ENCODE measurements at places on chromosomes 6 and 20.

GRCh38 chr6:36109092-36109491, 21.2 kb upstream of the MAPK13 start:
- DNase-seq: no peak

DNA sequence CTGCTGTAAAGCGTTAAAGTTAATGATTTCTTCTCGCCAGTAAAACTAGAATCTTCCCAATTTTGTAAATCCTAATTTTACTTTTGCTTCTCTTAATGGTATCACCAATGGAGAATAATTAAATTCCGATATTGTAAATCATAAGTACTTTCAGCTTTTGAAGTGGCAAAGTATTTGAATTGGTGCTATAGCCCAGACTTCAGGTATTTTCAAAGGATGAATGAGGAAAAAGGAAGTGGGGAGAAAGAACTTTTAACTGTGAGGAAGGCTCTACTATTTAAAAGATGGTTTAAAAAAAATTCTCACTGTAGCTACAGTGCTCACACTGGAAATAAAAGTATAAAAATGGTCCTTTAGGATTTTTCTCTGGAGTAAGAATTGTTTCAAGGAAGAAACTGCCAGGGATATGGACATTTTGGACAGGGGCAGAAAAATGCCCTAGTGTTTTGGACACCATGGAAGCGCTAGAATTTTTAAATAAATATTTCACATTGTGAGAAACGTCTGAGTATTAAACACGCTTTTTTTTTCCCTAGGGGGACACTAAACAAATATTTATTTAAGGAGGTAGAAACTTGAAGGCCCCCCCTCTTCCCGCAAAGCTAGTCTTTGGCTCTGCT, 1.3 kb upstream of the TAB2 start:
- no peak for DNase-seq

DNA sequence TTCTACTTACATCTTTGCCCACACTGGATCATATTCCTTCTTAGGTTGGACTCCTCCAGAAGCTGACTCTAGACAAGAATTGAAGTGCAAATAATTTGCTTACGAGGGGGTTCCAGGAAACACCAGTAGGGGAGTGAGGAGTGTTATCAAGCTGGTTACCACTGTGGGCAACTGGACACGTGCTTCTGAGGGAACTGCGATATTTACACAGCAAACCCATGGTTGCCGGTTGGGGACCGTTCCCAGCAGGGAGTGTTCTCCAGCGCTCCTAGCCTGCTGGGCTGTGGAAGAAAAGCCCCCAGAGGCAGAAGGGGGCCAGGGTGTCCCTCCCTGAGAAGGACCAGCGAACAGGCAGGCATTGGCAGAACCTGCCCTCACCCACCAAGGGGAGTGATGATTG, 21.7 kb downstream of the MDFI start:
- no peak for DNase-seq

DNA sequence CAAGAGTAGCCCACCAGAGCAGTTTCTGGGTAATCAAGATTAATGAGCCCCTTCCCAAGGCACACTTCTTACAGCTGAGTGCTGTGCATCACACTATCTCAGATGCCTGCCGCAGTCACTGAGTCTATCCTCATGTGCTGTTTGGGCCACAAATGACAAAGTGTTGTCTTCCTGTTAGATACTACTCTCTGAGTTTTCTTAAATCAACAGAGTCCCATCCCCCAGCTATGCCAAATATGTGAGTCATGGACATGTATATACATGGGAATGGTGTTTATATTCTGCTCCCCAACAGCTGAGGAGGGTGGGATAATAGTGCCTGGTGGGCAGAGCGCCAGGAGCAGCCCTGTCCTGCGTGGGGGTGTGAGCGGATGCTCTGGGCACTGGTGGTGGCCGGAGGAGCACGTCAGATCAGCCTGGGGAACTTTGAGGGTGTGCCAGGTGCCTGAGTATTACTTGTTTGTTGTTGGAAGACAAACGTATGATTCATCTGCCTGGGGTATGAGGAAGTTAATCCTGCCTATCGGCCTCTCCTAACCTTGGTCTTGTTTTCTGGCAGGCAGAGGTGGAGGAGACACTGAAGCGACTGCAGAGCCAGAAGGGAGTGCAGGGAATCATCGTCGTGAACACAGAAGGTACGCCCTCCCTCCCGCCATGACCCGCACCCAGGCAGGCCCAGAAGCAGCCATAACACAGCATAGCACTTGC, 9.6 kb downstream of the DYNLRB1 start:
- peak; percentile 91 for DNase-seq

DNA sequence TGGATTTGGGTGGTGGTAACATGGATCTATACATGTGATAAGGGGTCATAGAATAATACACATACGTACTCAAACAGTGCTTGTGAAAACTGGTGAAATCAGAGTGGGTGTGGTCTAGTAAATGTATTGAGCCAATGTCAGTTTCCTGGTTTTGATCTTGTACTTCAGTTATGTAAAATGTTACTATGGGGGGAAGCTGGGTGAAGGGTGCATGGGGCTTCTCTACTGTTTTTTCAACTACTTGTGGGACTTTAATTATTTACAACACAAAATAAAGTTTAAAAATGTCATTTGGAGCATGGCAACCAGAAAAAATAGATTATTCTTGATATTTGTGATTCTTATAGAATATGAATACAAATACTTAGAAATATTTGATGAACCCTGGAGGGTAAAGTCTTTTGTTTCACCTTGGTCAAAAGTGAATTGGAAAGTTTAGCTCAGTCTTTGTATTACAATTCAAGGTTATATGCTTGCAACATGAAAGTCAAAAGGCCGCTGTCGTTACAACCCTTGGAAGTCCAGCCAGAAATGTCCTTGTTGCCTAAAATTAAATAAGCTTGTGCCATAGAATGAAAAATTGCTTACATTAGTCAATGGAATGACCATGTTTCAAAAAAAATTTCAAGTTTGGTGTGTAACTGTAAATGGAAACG, 74.1 kb downstream of the TXNDC5 start:
- DNase-seq: no peak

GRCh38 chr6:159079367-159079766, 34.6 kb upstream of the TAGAP start:
- DNase-seq: no peak

GRCh38 chr20:50284811-50285375, 94.3 kb downstream of the CEBPB start:
- no peak for DNase-seq

DNA sequence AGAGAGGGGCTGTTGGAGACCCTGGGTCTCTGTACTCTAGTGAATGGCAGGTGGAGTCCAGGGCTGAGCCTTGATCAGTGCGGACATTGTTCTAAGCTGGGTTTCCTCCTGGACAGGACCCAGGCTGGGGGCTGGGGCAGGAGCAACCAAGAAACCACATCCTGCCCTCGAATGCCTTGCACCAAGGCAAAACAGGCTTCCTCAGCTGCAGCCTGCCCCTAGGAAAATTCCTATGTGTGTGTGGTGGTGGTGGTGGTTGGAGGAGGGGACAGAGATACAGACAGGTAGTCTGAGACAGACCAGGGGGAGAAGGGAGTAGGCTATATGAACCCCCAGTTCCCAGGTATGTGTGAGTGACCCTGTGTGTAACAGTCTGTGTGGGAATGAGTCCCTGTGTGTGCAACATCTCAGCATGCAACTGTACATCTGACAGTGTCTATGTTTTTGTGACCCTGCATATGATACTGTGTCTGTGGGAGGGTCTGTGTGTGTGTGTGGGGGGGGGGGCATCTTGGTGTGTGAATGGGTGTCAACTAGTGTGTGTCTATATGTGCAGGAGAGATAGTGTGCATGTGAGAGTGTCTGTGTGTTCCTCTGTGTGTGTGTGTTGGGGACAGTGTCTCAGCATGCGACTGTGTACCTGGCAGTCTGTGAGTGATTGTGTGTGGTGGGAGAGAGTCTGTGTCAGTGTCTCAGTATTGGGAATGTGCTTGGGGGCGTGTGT, 3.0 kb downstream of the GLP1R start:
- no peak for DNase-seq

DNA sequence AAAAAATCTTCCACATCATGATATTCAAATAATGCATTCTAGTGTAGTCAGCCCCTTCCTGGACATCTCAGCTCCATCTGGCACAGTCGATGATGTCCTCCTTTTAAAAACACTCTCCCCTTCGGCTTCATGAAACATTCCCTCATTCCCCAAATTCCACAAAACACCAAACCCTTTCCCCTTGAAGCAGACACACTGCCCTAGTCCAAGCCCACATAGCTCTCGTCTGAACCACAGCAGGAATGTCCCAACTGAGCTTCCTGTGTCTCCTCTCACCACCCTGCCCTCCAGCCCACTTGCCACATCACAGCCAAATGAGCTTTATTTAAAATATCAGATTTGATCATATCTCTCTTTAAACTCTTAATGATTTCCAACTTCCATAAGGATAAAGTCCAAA, 106.4 kb upstream of the CARMIL1 start:
- no peak for DNase-seq

DNA sequence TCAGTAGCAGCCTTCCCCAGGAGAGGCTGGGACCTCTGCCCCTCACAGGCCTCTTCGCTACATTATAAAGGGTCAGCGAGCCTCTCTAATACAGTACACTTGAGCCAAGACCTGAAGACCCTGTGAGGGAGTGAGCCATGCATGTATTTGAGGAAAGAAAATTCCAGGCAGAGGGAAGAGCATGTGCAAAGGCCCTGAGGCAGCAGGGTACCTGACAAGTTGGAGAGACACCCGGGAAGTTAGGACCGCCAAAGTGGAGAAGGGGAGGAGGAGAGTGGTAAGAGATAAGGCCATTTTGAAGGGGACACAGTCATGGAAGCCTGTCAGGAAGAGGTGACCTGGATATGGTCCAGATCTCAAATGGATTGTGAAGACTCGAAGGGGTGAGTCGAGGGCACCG, 219.3 kb upstream of the RNF24 start:
- DNase-seq: no peak

- peak; percentile 77 for DNase-seq
These were observed 45.6 kb downstream of the LRRN4 start for GRCh38 chr20:6008254-6008653.

- no peak for DNase-seq
These were observed 602.5 kb downstream of the PHF3 start for GRCh38 chr6:64238071-64238470.

DNA sequence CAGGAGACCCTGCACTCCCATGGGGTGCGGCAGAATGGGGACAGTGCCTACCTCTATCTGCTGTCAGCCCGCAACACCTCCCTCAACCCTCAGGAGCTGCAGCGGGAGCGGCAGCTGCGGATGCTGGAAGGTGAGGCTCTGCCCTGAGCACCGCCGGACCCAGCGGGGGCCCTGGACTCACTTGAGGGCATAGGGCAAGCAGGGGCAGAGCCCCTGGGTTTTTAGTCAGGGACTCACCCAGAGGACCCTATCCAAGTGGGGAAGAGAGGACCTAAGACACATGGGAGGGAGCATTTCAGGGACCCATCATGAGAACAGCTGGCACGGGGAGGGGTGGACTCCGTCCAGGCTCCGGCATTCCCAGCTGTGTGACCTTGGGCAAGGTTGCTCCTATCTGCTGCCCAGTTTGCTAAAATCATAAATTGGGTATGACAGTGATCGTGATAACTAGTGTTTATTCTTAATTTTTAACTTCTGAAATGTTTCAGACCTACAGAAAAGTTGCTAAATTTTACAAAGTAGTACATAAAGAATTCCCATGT, 9.8 kb downstream of the RBCK1 start:
- no peak for DNase-seq

DNA sequence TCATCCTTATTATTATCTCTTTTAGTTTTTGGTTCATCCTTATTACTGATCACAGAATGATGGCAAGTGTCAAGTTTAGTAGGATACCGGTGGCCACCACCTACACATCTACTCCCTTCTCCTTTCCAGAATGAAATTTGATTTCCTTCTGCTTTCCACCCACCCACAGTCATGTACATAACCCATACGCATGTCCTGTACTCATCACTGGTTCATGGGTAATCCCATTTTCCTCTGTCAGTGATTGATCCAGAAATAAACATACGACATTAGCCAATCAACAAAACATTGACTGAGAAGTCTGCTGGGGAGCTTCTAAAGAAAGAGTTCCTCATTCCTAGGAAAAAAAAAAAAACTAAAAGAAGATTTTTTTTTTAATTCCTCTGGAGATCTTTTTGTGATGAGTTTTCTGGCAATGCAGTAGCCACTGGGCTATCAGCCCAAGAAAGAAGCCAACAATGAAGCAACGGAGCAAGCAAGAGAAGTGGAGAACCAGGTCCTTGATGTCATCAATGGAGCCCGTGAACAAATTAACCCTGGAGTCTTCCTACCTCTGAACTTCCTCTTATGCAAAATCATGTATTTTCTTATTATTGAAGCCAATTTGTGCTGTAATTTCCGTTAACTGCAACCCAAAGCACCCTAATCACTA, 127.8 kb downstream of the TASP1 start:
- no peak for DNase-seq

DNA sequence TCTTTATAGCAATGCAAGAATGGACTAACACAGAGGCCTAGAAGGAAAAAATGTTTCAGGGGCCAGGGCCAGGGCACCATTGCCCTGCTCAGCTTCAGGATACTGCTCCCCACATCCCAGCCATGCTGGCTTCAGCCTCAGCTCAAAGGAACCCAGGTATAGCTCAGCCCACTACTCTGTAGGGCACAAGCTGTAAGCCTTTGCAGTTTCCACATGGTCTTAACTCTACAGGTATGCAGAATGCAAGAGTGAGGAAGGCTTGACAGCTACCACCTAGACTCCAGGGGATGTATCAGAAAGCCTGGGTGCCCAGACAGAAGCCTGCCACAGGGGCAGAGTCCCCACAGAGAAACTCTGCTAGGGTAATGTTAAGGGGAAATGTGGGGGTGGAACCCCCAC, 10.5 kb upstream of the TTK start:
- no peak for DNase-seq

DNA sequence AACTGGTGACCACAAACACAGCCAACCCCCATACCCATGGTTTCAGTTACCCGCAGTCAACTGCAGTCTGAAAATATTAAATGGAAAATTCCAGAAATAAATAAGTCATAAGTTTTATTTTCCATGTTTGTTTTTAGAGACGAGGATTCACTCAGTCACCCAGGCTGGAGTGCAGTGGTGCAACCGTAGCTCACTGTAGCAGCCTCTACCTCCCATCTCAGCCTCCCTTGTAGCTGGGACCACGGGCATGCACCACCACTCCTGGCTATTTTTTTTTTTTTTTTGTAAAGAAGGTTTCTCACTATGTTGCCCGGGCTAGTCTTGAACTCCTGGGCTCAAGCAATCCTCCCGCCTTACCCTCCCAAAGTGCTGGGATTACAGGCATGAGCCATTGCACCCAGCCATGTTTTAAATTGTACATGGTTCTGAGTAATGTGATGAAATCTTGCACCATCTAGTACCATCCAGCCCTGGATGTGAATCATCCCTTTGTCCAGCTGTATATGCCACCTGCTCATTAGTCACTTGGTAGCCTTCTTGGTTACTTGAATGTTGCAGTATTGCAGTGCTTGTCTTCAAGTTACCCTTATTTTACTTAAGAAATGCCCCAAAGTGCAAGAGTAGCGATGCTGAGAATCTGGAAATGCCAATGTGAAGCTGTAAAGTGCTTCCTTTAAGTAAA, 14.5 kb downstream of the CSNK2A1 start:
- no peak for DNase-seq

DNA sequence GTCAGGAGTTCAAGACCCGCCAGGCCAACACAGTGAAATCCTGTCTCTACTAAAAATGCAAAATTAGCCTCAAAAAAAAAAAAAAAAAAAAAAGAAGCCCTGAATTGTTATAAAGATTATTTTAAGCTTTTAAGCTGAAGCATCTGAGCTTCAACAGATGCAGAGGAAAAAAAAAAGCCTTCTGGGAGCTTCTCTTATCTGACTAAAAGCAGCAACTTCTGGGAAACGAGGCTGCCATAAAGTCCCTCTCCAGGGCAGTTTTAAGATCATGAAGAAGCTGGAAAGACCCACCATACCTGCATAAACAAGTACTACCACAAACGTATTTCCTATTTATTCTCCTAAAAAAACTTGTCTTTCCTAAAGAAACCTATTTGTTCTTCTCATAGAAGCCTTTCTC, 3.6 kb downstream of the SERINC3 start:
- DNase-seq: no peak
